Central memory CD8-positive, alpha-beta T cell (primary cell): ENCODE measurements at places on chromosomes 12 and 14.

DNA sequence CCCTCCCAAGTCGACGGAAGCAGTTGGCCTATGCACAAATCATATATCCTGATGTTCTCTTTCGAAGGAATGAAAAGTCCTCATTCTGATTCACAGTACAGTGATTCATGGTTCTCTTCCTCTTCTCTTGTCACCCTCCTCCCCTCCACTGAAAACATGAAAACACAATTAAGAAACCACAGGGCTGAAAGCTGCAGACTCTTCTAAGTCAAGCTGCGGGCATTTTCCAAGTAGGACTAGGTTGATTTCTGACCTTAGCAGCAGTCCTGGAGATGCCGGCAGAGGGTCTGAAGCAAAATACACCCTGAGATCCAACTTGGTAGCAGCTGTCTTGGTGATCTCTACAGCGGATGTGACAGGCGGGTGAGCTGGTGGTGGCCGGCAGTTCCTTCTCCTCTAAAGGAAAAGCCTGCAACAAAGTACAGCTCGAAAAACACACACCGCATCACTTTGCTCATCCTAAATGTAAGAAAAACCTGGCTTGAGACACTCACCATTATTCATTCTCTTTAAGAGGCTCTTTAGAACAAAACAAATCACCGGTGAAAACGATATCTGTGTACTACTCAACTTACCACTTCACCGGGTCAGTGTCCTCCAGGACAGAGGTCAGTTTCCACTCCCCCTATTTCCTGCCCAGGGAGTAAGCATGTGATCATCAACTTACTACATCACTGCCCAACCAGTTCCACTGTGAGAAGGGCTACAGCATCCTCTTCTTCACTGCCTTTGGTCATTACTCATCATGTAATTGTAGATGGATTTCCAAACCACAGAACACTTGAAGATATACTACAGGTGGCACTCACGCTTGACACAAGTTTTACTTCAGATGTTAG lies 6.0 kb downstream of the TMCC3 start:
- no peak for DNase-seq
- peaks cover 50% of the 10 kb centered on the region for H3K4me1 ChIP-seq
- H3K27me3 ChIP-seq: peaks cover 9% of the 10 kb centered on the region

GRCh38 chr12:3295225-3295624 lies 195.8 kb upstream of the PRMT8 start:
- no peak overlapping the region for H3K27ac ChIP-seq
- H3K4me3 ChIP-seq: no peak overlapping the region
- H3K27me3 ChIP-seq: peaks cover 40% of the 10 kb centered on the region
- H3K4me1 ChIP-seq: peaks cover 7% of the 10 kb centered on the region

GRCh38 chr12:52307836-52308805 lies 13.1 kb downstream of the KRT83 start:
- H3K27ac ChIP-seq: no peak overlapping the region
- H3K4me3 ChIP-seq: peak overlapping the region; percentile 66
- DNase-seq: peak; percentile 20
- H3K36me3 ChIP-seq: no peaks in the 10 kb centered on the region
- peaks cover 21% of the 10 kb centered on the region for H3K4me1 ChIP-seq

DNA sequence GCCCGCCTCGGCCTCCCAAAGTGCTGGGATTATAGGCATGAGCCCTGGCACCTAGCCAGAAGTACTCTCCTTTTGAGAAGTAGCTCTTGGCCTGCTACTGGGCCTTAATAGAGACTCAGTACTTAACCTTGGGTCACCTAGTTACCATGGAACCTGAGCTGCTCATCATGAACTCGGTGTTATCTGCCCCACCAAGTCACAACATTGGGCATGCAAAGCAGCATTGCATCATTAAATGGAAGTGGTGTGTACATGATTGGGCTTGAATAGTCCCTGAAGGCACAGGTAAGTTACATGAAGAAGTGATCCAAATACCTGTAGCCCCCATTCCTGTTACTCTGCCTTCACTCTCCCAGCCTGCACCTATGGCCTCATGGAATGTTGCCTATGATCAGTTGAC lies 18.0 kb upstream of the ATF7 start:
- H3K36me3 ChIP-seq: peaks cover 1% of the 10 kb centered on the region
- no peaks in the 10 kb centered on the region for H3K4me1 ChIP-seq
- H3K27ac ChIP-seq: no peak overlapping the region
- H3K4me3 ChIP-seq: no peak overlapping the region
- no peak for DNase-seq

DNA sequence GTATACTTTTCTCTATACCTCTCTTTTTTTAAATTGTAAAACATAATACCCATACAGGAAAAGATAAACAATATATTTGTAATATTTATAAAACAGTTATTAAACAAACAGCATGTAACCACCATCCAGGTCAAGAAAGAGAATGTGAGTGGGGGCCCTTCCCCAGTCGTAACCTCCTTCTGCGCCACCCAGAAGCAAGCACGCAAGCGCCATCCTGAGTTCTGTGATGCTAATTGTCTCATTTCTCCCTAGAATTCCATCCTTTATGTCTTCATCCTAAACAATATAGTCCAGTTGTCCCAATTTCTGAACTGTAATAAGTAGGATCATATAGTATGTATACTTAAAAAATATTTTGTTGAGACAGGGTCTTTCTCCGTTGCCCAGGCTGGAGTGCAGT lies 129.5 kb downstream of the EXOC5 start:
- H3K27ac ChIP-seq: no peak overlapping the region
- no peaks in the 10 kb centered on the region for H3K4me1 ChIP-seq
- no peaks in the 10 kb centered on the region for H3K36me3 ChIP-seq
- peaks cover 23% of the 10 kb centered on the region for H3K27me3 ChIP-seq
